ENCODE measurements at places on chromosomes 3 and 15.

DNA sequence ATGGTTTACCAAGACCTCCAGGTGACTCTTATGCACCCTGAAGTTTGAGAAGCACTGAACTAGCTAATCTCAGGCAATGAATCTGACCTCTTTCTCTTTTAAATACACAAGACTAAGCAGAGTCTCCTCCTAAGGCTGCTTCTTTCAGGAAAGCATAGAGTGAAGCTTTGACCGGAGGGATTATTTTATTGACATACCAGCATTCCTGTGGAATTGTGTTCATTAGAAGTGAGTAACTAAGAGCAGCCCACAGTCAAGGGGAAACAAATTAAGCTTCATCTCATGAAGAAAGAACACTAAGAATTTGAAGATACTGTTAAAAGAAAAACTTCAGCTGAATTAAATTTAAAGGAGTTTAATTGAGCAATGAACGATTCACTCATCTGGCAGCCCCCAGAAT, 963.5 kb downstream of the NTRK3 start:
- no peak for DNase-seq

DNA sequence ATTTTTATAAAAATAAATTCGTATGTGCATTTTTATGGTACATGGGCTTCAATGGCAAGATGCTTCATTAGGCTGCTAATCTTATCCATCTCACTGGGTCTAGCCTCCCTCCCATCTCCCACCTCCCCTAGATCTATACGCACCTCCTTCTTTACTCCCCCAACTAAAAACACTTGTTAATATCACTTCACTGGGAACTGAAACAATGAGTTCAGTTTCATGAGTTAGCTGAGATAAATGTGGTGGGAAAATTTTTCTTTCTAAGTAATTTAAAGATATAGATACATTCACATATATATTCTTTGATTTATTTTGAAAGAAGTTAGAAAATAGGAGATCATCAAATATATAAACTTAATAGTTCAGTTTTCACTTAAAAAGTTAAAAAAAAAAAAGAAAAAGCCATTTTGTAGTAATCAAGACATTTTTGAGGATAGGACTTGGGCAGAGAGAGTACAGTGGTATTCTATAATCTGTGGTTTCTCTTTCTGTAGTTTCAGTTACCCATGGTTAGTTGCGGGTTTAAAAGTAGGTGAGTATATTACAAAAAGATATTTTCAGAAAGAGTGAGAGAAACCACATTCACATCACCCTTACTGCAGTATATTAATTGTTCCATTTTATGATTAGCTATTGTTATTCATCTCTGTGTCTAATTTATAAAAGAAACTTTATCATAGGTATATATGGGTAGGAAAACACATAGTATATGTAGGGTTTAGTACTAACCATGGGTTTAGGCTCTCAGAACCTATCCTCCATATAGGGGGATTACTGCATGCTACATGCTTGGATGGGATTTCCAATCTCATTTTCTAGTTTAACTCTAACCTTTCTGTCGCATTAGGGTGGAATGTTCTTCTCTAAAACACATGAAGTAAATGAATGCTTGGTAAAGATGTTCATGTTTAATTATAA, 316.0 kb upstream of the CBLB start:
- DNase-seq: no peak

DNA sequence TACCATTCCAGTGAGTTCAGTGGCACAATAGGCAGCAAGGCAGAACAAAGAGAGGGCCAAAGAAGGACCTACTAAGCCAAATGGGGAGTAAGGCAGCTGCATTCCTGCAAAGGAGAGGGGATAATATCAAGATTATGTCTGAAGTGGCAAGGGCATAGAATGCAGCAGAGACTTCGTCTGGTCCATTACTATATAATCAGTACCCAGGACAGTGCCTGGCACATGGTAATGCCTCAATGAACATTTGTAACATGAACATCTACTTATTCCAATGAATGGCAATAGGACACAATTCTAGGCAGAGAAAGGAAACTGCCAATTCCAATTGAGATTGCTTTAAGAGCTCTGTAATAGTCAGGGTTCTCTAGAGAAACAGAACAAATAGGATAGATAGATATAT, 82.1 kb upstream of the STAC start:
- DNase-seq: no peak

- no peak for DNase-seq
These were observed 287.0 kb downstream of the TLE3 start for GRCh38 chr15:69810431-69811354.

- DNase-seq: no peak
These were observed 53.9 kb downstream of the TRIM69 start for GRCh38 chr15:44790215-44790614.

DNA sequence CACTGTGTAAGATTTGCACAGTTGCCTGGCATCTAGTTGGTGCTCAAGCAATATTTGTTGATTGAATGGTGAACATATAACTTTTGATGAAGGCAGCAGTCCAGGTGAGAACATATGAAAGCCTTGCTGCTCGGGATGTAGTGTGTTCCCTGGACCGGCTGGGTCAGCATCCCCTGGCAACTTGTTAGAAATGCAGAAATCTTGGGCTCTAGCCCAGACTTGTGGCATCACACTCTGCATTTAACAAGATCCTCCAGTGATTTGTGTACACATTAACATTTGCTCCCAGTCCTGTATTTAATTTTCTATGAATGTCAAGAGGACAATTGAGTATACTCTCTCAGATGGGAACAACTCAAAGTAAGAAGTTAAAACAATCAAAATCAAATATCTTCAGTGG, 69.0 kb upstream of the SAMMSON start:
- no peak for DNase-seq

DNA sequence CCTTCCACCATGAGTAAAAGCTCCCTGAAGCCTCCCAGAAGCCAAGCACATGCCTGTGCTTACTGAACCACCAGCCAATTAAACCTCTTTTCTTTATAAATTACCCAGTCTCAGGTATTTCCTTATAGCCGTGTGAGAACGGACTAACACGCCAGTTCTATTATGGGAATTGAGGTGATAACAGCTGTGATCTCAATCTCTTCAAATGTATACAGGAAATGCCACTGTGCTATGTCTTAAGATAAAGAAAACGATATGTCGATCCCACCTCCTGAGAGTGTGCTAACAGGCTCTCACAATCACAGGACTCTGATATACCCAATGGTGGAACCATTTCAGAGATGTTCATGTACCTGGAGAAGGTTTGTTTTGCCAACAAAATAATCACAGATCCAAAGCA, 26.2 kb downstream of the CHSY1 start:
- DNase-seq: no peak

- no peak for DNase-seq
These were observed 193.3 kb upstream of the ZNF717 start for GRCh38 chr3:75978686-75979085.

DNA sequence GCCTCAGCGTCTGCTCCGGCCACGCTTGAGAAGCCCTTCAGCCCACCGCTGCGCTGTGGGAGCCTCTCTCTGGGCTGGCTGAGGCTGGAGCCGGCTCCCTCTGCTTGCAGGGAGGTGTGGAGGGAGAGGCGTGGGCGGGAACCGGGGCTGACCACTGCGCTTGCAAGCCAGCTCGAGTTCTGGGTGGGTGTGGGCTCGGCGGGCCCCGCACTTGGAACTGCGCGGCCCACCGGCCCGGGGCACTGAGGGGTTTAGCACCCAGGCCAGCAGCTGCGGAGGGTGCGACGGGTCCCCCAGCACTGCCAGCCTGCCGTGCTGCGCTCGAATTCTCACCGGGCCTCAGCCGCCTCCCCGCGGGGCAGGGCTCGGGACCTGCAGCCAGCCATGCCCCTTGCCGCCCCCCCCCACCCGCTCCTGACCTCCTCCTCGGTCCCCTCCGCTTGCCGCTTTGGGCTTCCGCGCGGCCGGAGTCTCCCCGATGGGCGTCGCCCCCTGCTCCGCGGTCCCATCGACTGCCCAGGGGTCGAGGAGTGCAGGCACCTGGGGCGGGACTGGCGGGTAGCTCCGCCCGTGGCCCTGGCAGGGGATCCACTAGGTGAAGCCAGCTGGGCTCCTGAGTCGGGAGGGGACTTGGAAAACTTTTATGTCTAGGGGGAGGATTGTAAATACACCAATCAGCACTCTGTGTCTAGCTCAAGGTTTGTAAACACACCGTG, 106.7 kb downstream of the RAP2B start:
- no peak for DNase-seq

- DNase-seq: no peak
These were observed 71.2 kb upstream of the SLC6A6 start for GRCh38 chr3:14331251-14331650.

DNA sequence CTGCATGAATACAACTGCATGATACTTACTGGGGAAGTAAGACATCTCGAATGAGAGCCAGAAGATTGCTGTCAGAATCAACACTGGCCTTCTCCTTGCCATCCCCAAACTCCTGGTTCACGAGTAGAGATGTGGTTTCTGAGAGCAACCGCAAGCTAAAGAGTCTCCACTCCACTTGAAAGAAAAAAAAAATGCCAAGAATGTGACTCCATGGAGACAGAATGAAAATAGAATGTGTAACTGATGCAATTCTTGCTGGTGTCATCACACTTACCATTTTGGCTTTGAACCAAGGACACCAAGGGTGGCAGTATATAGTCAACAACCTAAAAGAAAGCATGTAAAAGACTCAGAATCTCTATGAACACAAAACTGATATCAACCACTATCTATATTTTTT, 280.4 kb downstream of the ULK4 start:
- no peak for DNase-seq

- DNase-seq: no peak
These were observed 474.0 kb downstream of the FGF12 start for GRCh38 chr3:192253138-192253887.

- DNase-seq: no peak
These were observed 244.2 kb upstream of the EPHA3 start for GRCh38 chr3:88863196-88863595.

GRCh38 chr15:78209646-78210348, 24.6 kb downstream of the ACSBG1 start:
- no peak for DNase-seq

DNA sequence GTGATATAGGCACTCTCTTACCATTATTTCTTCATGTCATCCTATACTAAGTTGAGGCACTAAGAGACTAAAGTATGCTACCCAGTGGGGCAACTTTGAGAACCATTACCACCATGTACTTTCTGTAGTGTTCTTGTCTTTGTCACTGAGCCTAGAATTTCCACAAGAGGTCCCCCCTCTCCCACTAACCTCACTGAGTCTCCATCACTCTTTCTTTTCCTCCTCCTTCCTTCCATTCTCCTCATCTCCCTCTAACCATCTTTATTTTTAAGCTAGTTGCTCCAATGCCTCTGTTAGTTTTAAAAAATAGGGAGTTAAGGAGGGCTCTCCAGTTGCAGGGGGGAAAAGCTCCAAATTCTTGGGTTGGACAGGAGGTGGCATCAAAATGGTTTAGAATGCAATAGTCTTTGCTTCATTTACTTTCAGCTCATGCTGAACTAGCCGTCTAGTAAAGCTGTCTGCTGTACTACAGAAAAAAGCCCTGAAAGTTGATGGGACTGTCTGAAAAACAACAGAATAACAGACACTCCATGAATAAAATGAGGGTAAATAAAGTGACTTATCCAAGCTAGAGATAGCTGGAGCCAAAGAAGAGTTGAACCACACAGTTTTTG, 85.1 kb upstream of the MYRIP start:
- no peak for DNase-seq

DNA sequence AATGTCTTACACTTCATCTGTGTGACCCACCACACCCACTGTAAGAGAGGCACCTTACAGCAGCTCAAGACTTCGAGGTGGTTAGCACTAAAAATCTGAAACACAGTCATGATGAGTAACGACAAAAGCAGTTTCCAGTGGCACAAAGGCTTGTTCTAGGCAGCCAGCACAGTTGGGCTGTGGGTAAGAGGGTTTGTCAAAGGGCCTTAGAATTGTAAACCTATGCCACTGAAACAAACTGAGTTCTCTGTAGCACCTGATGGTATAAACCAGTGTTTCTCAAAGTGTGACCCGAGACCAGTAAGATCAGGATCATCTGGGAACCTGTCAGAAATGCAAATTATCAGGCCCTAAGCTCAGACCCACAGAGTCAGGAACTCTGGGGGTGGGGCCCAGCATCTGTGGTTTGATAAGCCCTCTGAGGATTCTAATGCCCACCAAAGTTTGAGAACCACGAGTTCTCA, 36.5 kb downstream of the DAPK2 start:
- no peak for DNase-seq

DNA sequence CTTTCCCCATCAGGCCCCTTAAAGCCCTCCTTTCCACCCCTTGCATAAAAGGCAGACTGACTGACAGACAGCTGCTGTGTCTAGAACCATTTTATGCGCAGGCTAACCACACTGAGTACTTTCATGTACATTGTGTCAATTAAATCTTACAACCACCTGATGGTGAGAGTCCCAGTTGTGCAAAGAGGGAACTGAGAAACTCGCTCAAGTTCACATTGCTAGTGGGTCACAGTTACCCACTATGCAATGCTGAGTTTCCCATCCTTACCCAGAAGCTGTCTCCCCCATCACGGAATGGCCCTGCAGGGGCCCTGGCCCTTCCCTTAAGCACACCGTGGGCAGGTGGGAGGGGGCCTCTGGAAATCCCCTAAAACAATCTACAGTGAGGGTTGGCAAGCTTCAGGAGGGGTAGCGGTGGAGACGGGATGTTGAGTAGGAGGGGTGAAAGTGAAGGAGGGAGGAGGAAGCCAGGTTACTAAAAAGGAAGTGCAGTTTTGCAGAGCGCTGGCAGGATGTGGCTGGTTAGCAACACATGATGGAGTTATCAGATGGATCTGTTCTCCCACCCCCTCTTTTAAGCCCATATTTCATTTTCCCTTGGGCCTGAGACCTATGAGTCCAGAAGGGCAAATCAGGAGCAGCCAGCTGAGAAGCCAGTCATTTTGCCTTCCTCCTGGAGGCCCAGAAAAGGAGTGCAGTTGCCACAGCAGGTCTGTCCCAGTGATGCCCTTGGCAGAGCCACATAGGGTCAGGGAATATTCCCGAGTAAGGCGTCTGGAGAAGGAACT, 30.0 kb downstream of the STARD5 start:
- no peak for DNase-seq

DNA sequence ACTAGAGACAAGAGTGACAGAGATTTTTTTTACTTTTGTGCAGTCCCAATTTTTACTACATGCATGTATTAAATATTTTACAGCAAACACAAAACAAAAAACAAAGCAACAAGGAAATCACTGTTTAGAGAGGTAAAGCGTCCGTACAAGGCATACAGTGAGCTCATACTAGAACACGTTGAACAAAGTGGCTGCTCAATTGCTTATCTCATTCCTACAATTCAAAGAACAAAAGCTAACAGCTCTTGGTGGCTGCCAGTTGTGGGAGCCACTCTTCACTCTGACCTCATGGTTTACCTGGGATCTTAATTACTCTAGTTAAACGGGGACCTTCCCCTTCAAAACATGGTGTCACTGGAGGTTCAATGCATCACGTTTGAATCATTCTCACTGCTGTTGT, 7.6 kb upstream of the ARHGEF26 start:
- DNase-seq: no peak

GRCh38 chr3:53350652-53351051, 3.3 kb upstream of the DCP1A start:
- no peak for DNase-seq

GRCh38 chr3:106578911-106579310, 710.1 kb upstream of the CBLB start:
- no peak for DNase-seq

- no peak for DNase-seq
These were observed 627 bp upstream of the FAM131A start for GRCh38 chr3:184336547-184337398.

Data from cortex of kidney (tissue), 1 donor.